ENCODE measurements at places on chromosomes 16 and 17. TPM values are rescaled to one million over a fixed set of nuclear protein-coding genes. Genes with fewer than 3 reads are reported as not detected.

CDC6 gene
- 17.6 TPM for total RNA-seq

PIGQ gene
- 18.3 TPM for total RNA-seq

ABCA8 gene
- total RNA-seq = 27.4 TPM

OR1D2 gene
- total RNA-seq = not detected

SAMD14 gene
- total RNA-seq = not detected

DNA sequence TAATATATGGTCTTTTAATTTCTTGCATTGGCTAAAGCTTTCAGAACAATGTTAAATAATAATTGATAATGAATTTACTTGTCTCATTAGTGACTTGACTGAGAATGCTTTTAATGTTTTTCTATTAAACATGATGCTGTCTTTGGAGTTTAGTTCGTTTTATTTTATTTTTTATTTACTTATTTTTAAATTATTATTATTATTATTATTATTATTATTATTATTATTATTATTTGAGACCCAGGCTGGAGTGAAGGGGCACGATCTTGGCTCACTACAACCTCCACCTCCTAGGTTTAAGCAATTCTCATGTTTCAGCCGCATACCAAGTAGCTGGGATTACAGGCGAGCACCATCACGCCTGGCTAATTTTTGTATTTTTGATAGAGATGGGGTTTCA is 4.4 kb downstream of the OR3A3 start:
- no peak for DNase-seq

- DNase-seq = no peak
These were observed 1.2 kb downstream of the MMP2 start for GRCh38 chr16:55480228-55480655.

DNA sequence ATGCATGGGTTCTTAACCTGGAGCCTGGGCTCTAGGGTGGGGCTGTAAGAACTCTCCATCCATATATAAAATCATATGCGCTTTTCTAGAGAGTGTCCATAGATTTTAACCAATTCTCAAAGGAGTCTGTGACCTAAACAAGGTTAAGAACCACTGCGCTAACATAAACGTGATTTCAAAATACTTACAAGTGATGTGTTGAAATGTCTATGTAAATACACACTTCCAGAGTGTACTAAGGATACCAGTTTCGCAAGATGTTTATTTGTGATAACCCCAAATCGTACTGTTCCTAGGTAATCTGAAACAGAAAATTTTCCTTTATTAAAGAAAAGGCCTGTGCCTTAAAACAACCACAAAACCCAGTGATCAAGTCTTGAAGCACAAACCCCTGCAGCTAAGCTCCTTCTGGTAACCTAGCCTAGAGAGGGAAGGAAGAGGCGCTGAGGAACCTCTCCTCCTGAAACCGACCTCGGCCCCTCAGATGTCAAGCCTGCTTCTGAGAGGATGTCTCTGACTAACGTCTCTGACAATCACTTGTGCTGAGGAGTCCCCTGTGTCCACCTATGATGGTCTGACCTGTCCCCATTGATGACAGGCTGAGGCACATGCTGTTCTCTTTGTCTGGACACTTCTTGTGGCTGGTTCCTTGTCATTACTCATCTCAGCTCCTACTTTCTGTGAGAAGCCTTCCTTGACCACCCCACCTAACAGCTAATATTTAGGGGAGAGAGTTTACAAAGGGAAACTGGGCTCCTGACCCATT is 32.2 kb downstream of the SNN start:
- DNase-seq = no peak

DNA sequence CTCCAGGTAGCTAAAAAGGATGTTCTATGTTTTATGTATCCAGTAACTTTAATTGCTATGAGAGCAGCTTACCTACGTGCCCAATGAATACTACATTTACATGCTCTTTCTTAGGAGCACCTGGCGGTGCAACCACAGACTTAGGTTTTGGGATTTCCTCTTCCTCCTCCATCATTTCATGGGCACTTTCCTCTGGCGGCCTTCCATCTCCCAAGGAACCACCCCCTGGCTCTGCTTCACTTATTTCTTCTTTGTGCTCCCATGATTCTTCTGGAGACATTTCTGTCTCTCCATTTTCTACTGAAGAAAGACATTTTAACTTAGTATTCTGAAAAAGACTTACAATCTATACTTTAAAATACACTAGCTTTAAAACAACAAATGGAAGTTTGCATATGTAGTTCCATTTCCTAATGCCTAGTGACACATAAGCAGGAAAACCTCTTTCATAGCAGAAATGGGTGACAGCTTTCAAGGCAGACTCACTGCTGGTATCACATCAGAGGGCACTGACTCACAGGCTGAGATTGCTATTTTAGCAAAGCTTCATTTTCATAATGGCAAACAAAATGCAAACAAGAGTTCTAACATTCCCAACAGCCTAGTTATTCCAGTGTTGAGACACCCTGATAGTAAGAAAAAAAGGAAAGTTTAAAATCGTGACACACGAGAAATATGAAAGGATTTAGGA is 19.1 kb downstream of the GSPT1 start:
- DNase-seq = no peak

- DNase-seq = no peak
These were observed 645.9 kb downstream of the WWOX start for GRCh38 chr16:78745108-78746019.

DNA sequence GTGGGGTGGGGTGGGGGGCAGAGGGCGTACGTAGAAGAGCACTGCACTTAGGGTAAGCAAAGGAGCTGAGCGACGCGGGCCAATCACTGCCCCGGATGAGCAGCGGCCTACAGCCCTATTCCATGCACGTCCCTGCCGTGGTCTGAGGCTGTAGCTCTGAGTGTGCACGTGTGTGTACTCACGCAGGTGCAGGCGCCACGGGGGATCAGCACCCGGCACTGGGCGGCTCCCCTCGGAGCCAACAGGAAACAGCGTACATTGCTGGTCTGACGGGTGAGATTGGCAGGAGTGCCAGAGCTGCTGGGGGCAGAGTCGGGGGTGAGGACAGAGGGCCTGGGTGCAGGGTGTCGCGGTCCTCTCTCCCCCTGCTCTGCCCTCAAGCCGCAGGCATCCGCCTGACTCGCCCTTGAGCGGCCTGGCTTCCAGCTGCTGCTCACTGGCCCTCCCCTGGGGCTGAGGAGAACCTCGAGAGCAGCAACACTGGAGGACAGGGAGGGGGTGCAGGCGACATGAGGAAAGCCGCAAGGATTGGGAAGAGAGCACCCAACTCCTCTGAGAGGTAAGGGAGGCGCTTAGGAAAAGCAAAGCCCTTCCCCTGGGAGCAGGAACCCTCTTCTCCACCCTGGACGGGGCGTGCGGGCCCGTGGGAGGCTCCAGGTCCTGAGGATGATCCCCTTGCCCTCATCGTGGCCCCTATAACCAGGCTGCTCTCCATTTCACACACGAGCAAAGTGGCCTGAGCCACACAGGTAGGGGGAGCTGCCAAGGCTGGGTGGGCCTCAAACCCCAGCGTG is 57.8 kb downstream of the ENGASE start:
- no peak for DNase-seq

- peak; percentile 26 for DNase-seq
These were observed 6.3 kb upstream of the XPO6 start for GRCh38 chr16:28218109-28218508.

DNA sequence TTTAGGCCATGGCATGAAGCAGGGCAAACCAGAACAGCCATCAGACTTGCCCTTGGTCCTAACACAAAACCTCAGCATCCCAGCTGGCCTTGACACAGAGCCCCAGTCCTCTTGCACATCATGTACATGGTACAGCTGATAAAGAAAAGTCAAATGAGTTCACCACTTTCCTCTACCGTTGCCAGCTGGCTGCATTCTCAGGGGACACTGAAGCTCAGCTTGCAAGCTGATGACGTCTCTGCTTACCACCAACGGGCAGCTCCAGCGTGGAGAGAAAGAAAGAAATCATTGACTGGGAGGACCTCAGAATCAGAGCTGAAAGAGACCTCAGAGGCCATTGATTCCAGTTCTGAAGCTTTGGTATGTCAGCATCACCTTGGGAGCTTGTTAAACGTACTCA is 80.7 kb upstream of the CES5A start:
- DNase-seq = no peak

DNA sequence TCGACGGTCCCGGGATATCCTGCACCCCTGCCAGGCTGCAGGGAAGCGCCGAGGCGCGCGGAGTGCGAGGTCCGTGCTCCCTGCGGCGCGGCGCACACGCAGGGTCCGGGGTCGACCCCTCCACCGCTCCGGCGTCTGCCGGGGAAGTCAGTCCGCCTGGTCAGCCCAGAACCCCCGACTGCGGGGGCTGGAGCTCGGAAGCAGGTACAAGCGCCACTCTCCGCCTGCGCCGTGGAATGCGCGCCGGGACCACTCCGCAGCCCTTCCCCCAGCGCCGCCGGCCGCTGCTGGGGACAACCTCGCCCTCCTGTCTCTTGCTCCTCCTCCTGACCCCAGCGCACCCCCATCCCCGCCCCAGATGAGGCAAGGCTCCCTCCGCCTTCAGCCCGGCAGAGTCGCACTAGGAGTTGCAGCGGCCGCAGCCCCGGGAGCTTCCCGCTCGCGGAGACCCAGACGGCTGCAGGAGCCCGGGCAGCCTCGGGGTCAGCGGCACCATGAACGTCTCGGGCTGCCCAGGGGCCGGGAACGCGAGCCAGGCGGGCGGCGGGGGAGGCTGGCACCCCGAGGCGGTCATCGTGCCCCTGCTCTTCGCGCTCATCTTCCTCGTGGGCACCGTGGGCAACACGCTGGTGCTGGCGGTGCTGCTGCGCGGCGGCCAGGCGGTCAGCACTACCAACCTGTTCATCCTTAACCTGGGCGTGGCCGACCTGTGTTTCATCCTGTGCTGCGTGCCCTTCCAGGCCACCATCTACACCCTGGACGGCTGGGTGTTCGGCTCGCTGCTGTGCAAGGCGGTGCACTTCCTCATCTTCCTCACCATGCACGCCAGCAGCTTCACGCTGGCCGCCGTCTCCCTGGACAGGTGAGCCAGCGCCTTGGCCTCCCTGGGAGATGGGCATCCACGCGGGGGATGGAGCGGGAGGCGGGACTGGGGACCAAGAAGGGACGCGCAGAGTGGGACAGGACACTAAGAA is at the start of gene GALR2:
TSS of gene GALR2 (plus strand) at position 392 of the 974 bp plus-strand sequence. CDS start at position 495, 103 bp downstream.
- no peak for DNase-seq

DNA sequence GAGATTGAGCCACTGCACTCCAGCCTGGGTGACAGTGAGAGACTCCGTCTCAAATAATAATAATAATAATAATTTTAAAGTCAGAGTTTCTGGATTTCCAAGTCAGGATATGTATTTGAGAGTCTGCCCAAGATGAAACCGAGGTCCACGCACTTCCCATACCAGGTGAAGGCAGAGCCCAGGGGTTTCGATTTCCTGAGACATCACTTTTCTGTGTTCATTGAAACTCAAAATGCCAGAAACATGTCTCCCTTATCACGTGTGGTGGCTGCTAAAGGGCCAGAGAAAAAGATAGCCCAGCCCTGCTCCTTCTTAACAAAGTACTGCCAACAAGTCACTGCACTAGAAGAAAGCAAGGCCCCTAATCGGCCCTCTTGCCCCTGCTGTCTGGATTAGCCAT is 9.8 kb upstream of the RNF157 start:
- no peak for DNase-seq

DNA sequence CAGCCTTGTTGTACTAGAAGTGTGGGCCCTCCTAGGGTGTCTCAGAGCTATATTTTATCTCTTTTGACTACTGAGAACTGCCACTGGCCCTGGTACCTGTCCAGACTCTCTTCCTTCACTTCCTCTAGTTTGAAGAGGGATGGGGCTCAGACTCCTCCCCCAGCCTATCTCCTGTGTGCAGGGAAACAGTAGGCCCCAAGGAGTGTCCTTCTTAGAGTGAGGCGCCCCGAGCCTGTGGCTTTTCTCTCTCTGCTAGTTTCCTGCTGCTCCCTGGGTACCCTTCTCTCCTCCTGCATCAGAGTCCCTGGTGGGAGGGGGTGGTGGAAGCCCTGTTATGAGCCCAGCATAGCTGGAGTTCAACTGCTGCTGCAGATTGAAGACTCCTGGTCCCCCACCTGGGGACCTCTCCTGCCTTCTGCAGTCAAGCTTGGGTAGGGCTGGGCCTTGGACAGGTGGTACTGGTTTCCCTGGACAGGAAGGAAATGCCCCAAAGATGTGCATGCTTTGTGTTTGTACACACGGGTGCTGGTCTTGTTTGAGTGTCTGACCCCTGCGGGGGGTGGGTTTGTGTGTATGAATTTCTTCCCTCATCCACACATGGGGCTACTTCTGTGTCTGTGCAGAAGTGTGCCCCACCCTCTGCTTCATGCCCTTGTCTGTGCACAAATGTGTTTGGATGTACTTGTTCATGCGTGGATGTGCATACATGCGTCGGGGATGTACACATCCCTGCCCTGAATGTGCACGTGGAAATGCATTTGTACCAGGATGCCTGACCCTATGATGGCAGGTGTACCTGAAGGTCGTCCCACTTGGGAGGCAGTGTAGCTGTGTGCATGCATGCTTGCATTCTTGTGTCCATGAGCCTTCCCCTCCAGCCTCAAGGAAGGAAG is 6.9 kb downstream of the RARA start:
- DNase-seq = no peak

DNA sequence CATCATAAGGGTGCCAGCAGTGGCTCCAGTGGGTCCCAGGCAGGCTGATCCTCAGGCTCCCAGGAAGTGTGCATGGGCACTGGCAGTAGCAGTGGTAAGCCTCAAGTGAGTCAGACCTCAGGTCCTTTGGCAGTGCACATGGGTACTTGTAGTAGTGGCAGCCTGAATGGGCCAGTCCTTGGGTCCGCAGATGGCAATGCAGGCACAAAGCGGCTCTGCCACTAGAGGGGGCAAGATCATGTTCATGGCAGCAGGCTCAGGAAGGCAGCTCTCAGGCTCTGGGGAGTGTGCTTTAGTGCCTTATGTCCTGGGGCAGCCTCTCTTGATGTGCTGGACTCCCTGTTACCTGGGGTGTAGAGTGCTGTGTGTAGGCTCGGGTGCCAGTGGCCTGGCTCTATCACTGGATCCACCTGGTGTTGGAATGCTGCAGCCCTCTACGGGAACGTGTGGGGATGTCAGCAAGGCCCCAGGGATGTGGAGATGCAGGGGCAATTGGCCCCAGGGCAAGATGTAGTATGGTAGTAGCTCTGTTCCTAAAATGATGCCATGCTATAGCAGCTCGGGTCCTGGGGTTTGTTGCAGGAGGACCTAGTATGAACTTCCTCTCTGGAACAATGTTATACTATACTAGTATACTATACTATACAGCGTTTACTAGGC is 11.0 kb downstream of the ACSM3 start:
- DNase-seq = peak; percentile 66

GRCh38 chr16:84509032-84509950 is 4.8 kb upstream of the MEAK7 start:
- DNase-seq = no peak

- no peak for DNase-seq
These were observed 5.6 kb downstream of the CDK10 start for GRCh38 chr16:89691986-89692569.

GRCh38 chr17:68197997-68198930 is 49.6 kb upstream of the AMZ2 start:
- DNase-seq = no peak

- no peak for DNase-seq
These were observed 70.2 kb upstream of the GNAO1 start for GRCh38 chr16:56121156-56121500.

DNA sequence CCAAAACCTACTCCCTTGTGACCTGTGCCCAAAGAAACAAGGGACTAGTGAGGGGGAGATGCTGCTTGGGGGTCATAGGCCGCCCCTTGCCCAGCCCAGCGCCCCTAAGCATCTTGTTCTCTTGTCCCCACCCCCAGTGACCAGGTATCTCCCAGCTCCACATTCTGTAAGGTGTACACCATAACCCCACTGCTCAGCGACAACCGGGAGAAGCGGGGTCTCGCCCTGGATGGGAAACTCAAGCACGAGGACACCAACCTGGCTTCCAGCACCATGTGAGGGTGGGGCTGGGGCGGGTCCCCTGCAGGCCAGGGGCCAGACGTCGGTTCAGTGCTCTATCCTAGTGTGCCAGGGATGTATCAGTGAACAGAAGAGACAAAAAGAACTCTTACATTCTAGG is 8.7 kb downstream of the ARRB2 start:
- DNase-seq = no peak

- no peak for DNase-seq
These were observed 6.8 kb upstream of the RASD1 start for GRCh38 chr17:17502741-17503565.

All from NCI-H460 (cell line).